ENCODE measurements at places on chromosomes 7 and 10.

DNA sequence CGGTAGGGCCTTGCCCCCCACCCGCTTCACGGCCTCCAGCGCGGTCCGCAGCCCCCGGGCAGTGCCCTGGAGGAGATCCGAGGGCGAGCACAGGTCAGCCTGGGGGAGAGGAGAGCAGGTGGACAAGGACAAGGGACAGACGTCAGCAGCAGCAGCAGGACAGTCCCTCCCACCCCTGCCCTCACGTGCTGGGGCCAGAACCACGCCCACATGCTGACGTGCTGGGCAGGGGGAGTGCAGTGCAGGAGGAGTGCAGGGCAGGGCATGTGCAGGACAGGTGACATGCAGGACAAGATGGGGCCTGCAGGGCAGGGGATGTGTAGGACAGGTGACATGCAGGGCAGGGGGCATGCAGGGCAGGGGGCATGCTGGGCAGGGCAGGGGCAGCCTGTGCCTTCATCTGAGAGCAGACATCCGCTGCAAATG lies 1.5 kb upstream of the SAP25 start:
- DNase-seq: no peak

DNA sequence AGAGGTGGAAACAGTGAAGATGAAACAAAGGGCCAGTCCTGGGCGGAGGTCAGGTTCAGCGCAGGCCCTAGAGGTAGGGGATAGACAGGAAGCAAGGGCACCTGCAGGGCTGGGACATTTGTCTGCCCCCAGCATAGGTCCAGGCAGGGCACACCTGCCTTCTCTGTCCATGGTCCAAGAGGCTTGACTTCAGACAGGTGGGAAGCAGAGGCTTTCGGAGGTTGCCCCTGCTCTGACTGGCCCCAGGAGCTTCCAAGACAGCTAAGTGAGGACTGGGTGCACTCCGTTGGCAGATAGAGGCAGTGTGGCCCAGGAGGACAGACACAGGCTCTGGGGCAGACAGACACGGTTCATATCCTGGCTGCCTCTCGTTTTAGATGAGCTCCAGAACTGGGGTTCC lies 71.6 kb upstream of the GRB10 start:
- DNase-seq: no peak

DNA sequence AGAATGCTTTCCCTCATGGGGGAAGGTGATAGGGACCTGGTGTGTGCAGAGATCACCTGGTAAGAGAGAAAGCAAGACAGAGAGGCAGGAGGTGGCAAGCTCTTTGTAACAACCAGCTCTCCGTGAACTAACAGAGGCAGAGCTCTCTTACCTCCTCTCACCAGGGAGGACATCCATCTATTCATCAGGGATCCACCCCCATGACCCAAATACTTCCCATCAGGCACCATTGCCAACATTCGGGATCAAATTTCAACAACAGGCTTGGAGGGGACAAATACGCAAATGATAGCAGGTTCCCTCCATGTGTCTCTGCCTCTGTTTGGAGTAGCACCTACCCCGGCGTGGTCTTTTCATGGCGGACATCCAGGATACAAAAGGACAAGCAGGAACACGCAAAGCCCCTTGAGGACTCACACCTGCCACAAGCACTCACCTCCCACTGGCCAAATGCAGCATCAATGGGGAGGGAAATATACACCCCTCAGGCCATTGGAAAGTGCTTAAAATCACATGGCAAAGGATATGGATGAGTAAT lies 431.2 kb upstream of the AUTS2 start:
- no peak for DNase-seq

GRCh38 chr7:111192614-111193413 lies 101.9 kb downstream of the LRRN3 start:
- no peak for DNase-seq

DNA sequence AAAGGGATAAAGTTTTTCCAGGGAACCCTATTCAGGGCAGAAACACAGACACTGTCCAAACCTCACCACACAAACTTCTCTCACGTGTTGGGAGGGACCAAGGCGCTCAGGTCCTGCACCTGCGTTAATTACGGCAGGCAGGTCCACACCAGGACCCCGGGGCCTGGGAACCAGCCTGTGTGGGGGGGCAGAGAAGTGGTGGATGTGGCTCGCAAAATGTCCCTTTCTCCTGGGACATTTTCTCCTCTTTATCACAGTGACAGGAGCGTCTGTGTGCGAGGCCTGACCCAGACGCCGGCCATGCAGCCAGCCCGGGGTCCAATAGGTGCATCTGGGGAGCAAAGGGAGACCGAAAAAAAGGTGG lies 73.4 kb upstream of the ZNF722 start:
- no peak for DNase-seq

- no peak for DNase-seq
Measured at GRCh38 chr7:15783987-15784693, 97.7 kb upstream of the MEOX2 start.

- no peak for DNase-seq
Measured at GRCh38 chr10:131085091-131085860, 226.2 kb downstream of the TCERG1L start.
